ENCODE measurements at places on chromosomes 4 and X. TPM values are rescaled to one million over a fixed set of nuclear protein-coding genes. Genes with fewer than 3 reads are reported as not detected.
A peak's percentile ranks its signal among the peaks of the same experiment; 100 is the strongest.

- DNase-seq = no peak
Measured at GRCh38 chr4:140286456-140286855, 87.0 kb upstream of the SCOC start.

- no peak for DNase-seq
Measured at GRCh38 chr4:127656047-127656680, 23.4 kb downstream of the INTU start.

DNA sequence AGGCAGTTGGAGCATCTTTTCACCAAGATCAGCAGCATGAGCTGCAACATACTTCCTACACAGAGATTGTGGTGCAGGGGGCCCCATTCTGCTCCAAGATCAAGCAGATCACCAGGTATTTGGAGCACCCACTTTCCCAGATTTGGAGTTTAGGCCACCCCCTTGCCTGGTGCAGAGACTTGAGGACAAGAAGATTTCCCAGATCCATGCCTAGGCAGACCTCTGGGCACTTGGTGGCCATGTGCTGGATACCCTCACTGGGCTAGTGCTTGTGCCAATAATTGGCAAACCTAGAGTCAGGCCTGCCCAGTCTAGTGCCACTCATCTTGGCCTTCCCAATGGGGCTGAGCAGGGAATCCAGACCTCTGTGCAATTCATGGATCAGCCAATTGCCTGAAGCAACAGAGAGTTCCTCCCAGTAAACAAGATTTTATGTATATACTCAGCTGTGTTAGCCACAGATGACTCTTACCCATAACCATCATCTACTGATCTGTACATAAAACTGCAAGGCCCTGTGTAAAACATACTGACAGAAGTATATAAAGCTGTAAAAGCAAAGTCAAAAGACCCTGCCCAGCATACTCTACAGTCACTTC, 228.4 kb upstream of the EMCN start:
- no peak for DNase-seq

DNA sequence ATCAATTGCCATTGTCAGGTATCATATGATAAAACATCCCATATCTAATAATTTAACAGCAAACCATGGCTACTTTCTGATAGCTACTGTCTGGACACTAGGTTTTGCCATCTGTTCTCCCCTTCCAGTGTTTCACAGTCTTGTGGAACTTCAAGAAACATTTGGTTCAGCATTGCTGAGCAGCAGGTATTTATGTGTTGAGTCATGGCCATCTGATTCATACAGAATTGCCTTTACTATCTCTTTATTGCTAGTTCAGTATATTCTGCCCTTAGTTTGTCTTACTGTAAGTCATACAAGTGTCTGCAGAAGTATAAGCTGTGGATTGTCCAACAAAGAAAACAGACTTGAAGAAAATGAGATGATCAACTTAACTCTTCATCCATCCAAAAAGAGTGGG, 7.0 kb downstream of the NPY5R start:
- DNase-seq = no peak

- DNase-seq = peak; percentile 21
Measured at GRCh38 chr4:26288355-26288909, 32.4 kb upstream of the RBPJ start.

- DNase-seq = no peak
Measured at GRCh38 chr4:128031756-128032384, 29.2 kb upstream of the LARP1B start.

- no peak for DNase-seq
Measured at GRCh38 chr4:13523591-13524503, 20.5 kb downstream of the NKX3-2 start.

- no peak for DNase-seq
Measured at GRCh38 chrX:84475101-84475500, 27.2 kb downstream of the HDX start.

GRCh38 chr4:145339075-145339725, 142.5 kb upstream of the SMAD1 start:
- DNase-seq = no peak

- DNase-seq = no peak
Measured at GRCh38 chr4:80333121-80333520, 2.4 kb upstream of the CFAP299 start.

DNA sequence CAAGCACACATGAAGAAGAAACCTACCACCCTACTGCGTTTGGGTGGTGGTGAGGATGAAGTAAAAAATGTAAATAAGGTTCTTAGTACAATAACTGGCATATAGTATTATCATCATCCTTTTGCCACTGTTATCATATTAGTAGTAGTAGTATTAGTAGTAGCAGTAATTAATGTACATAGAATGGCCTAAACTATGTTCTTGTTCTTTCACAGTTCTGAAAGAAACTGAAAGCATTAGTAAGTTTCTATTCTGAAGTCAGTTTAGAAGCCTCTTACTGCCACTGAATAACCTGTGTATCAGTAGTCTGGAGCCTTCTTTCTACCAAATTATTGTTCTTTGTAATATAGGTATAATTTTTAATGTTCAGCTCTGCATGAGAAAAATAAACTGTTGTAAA, 21.0 kb downstream of the COL4A6 start:
- DNase-seq = no peak

- no peak for DNase-seq
Measured at GRCh38 chrX:101551380-101551767, 1.0 kb downstream of the ARMCX1 start.

- DNase-seq = no peak
Measured at GRCh38 chrX:15750611-15751154, 12.6 kb downstream of the CA5B start.

DNA sequence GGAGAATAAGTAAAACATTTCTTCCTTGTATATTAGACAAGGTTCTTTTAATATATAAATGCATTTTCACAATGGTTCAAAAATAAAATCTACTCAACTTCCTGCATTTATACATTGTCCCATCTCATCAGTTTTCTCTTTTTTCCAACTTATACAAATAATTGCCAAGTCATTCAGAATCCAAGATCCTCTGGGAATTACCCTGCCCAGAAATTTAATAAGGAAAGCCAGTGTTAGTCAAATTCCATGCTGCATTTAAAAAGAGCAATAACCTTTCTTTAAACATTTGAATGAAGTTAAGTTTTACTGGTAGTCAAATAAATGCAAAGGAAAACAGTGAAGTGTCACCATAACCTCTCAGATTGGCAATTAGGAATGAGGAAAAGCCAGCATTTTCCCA, 357.9 kb downstream of the PPP3CA start:
- DNase-seq = no peak

DNA sequence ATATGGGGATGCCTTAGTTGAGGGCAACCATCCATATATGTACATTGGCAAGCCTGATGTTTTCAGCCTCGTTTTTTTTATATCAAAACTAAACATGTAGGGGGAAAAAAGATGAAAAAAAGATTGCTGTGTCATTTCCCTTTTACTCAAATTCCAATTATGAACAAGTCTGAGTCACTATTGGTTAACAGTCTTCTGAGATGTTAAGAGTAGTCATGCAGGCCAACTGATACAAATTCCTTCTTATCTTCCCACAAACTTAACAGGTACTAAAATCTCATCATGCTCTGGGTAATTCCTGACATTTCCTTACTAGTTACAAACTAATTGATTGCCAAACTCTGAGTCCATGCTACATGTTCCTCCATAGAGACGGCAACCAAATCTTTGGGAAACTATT, 222.1 kb downstream of the FRMPD4 start:
- no peak for DNase-seq

DNA sequence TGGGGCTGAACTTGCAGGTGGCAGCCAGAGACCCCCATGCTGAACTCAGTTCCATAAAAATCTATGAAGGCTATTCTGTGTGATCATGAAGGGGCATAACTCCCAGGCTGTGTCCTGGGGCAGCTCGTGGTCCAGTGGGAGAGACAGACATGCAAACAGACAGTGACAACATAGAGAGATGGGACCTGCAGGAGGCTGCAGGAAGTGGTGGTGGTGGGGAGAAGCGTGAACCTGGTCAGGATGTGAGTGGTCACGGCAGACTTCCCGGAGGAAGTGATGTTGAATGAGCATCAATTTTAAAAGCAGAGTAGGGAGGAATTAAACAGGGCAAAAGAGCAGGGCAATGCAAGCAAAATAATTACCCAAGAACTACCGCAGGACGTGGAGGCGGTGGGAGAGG, 23.2 kb upstream of the SORCS2 start:
- DNase-seq = no peak

GRCh38 chrX:1170243-1170642, 42.2 kb downstream of the CRLF2 start:
- DNase-seq = no peak

- DNase-seq = no peak
Measured at GRCh38 chr4:1051472-1051871, 40.0 kb downstream of the FGFRL1 start.

DNA sequence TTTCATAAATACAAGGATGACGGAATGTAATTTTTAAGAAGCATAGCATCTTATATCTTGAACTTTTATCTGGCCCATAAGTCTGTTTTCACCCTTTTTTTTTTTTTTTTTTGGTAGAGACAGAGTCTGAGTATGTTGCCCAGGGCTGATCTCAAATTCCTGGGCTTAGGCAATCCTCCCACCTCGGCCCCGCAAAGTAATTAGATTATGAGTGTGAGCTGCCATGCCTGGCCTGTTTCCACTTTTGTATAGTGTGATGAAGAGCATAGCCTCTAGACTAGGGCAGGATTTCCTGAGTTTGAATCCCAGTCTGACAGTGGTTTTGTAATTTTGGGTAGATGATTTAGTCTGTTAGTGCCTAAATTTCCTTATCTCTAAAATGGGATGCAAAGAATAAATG, 11.0 kb downstream of the STIM2 start:
- peak; percentile 83 for DNase-seq

- no peak for DNase-seq
Measured at GRCh38 chr4:13597604-13598003, 29.9 kb downstream of the BOD1L1 start.

GRIA2 gene
- polyA plus RNA-seq = not detected

EDNRA gene
- 36.7 TPM for polyA plus RNA-seq

AVPR2 gene
- not detected for polyA plus RNA-seq

ADAM29 gene
- not detected for polyA plus RNA-seq

FABP2 gene
- polyA plus RNA-seq = 9.9 TPM

SATL1 gene
- 1.1 TPM for polyA plus RNA-seq

KIAA1210 gene
- not detected for polyA plus RNA-seq

NPY2R gene
- polyA plus RNA-seq = not detected

NR0B1 gene
- 0.30 TPM for polyA plus RNA-seq

SEC24D gene
- 58.6 TPM for polyA plus RNA-seq

FBXO8 gene
- polyA plus RNA-seq = 25.8 TPM

HERC5 gene
- 1.1 TPM for polyA plus RNA-seq

All from cardiac muscle cell (in vitro differentiated cells and primary cell).